Fibroblast of mammary gland (primary cell): ENCODE measurements at places on chromosomes 1 and 21.

DNA sequence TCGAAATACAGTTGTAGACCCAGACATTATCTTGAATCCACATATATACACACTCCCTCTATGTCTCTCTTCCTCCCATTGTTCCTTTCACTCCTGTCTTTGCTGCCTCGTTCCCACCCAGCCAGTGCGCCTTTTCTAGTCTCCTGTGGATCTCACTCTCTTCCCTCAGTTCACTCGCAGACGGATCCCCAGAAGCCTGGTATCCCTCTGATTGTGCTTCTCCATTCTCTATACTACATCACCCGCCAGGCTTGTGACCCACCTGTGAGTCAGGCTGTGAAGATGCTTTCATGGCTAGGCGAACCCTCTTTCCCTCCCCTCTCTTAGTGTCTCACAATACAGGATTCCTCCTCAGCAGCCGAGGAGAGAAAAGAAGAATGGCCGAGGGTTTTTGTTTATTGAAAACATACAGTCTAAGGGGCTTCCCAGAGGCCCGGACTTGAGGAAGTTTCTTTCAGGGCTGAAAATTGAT is 1.5 kb downstream of the HCN3 start:
- no peak for DNase-seq

DNA sequence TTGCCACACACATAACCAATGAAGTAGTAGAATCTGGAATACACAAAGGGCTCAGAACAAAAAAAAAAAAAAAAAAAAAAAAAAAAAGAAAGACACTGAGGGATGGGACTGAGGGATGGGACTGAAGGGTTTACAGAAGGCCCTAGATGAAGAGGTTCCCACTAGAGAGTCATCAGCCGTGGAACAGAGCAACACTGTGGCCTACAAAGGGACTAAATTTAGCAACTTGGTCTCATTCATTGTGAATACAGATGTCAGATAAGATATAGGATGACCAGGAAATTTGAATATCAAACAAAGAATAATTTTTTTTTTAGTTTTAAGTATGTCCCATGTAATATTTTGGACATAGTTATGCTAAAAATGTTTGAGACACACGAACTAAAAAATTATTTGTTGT is 62.1 kb downstream of the GLUL start:
- no peak for DNase-seq

GRCh38 chr1:221775206-221775605 is 33.3 kb upstream of the DUSP10 start:
- DNase-seq: no peak

GRCh38 chr1:8680664-8681650 is 136.5 kb downstream of the RERE start:
- no peak for DNase-seq

DNA sequence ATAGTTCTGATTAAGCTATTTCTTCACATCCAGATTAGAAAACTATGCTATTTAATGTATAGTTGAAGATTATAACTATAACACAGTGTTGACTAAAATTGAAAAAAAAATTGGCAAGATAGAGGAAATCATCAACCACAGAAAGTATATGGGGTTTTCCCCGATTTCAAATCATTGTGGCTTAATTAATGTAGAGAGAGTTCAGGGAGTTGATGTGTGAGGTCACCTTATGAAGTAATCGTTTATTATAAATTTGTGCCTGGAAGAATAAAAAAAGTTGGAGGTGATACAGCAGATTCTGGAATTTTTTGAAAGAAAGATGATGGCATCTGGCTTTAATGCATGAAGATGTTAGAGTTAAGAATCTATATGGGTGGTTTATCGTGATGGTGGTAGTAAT is 84.3 kb downstream of the PTGS2 start:
- peak; percentile 15 for DNase-seq

GRCh38 chr1:182235952-182236650 is 155.5 kb downstream of the GLUL start:
- peak; percentile 82 for DNase-seq

DNA sequence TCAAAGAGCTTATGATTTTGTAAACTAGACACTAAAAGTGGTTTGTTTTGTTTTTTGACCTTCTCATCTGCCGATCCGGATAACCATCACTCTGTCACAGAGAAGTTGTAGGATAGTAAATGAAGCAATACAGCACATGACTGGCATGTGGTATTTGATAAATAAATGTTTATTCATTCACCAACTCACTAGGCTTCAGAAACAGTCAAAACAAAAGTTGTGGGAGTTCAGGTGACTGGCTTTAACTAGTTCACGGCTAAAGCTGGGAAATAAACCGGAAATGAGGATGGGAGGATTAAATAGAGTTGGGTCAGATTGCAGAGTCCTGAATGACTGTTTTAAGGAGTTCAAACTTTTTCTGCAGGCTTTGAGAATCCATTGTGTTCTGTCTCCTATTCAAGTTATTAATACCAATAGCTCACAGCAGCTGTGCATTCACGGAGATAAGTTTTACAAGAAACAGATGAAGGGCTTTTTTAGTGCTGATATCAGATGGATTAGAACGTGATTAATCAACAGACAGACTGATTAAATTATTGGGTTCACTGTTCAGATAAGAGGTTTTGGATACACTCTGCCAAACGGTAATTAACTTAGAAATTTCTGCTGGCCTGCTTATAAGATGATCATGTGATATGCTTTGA is 463.3 kb downstream of the DPYD start:
- no peak for DNase-seq

GRCh38 chr1:248183996-248184395 is 9.4 kb downstream of the OR2M2 start:
- DNase-seq: no peak
